ENCODE measurements at places on chromosomes 4 and X. TPM values are rescaled to one million over a fixed set of nuclear protein-coding genes. Genes with fewer than 3 reads are reported as not detected.
A peak's percentile ranks its signal among the peaks of the same experiment; 100 is the strongest.

NR3C2 gene
- 2.2 TPM for total RNA-seq

CCDC158 gene
- total RNA-seq: not detected

CT47B1 gene
- not detected for total RNA-seq

DNA sequence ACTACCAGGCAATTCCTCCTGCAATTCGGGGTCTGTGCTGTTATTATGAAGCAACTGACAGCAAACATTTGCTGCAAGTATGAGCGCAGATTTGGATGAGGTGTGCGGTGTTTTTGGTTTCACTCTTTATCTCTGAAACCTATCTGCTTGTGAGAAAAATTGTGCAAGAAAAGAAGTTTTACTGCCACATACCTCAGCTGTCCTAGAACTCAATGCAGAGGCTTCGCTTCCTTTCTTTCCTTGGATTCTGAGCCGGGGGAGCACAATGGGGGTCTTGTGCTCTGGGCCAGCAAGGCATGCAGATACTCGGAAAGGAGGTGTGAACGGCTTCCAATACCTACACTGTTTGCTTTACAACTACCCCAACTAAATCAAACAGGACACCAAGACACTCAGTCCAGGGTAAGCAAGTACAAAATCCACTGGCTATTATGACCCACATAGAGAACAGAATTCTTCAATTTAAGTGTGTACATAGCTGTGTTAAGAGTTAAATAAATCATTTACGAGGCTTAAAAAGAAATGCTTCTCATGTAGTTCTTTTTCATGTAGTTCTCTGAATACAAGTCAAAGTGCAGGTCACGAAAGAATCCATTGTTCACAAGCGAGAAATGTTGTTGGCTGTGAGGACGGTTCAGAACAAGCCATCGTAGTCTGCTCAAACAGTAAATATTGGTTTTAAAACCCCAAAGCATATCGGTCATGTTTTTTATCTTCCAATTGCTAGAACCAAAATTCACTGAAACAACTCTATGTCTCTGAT is 1.1 kb downstream of the SORBS2 start:
- no peak overlapping the region for H3K4me3 ChIP-seq
- peaks cover 15% of the 10 kb centered on the region for H3K27me3 ChIP-seq
- peaks cover 2% of the 10 kb centered on the region for H3K4me1 ChIP-seq
- no peak overlapping the region for H3K27ac ChIP-seq

- H3K4me1 ChIP-seq: no peaks in the 10 kb centered on the region
- H3K27ac ChIP-seq: no peak overlapping the region
- H3K4me3 ChIP-seq: no peak overlapping the region
- no peak for DNase-seq
- no peaks in the 10 kb centered on the region for H3K36me3 ChIP-seq
Observed at GRCh38 chr4:41132055-41132683, 82.2 kb downstream of the APBB2 start.

DNA sequence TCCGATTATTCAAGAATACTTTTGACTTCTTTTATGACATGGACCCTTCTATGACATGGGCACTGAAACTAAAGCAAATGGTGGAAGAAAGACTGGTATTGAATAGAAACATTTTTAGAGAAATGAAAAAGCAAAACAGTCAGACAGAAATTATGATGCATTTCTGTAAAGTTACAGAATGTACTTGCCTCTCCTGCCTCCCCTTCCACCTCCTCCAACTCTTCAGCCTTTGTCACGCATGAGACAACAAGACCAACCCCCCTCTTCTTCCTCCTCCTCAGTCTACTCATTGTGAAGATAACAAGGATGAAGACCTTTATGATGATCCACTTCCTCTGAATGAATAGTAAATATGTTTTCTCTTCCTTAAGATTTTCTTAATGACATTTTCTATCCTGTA is 46.3 kb upstream of the HUWE1 start:
- peak overlapping the region; percentile 65 for H3K4me3 ChIP-seq
- DNase-seq: no peak
- H3K36me3 ChIP-seq: peaks cover 9% of the 10 kb centered on the region
- peaks cover 61% of the 10 kb centered on the region for H3K4me1 ChIP-seq
- no peaks in the 10 kb centered on the region for H3K27me3 ChIP-seq
- H3K27ac ChIP-seq: peak overlapping the region; percentile 93

- no peaks in the 10 kb centered on the region for H3K4me1 ChIP-seq
- no peak for DNase-seq
- H3K27me3 ChIP-seq: no peaks in the 10 kb centered on the region
- H3K27ac ChIP-seq: no peak overlapping the region
- H3K4me3 ChIP-seq: no peak overlapping the region
- H3K36me3 ChIP-seq: no peaks in the 10 kb centered on the region
Observed at GRCh38 chrX:116749943-116750342, 287.2 kb upstream of the CT83 start.

- H3K27me3 ChIP-seq: no peaks in the 10 kb centered on the region
- no peak overlapping the region for H3K27ac ChIP-seq
- peaks cover 13% of the 10 kb centered on the region for H3K36me3 ChIP-seq
- DNase-seq: no peak
Observed at GRCh38 chr4:6647582-6648230, 7.2 kb downstream of the MRFAP1 start.

DNA sequence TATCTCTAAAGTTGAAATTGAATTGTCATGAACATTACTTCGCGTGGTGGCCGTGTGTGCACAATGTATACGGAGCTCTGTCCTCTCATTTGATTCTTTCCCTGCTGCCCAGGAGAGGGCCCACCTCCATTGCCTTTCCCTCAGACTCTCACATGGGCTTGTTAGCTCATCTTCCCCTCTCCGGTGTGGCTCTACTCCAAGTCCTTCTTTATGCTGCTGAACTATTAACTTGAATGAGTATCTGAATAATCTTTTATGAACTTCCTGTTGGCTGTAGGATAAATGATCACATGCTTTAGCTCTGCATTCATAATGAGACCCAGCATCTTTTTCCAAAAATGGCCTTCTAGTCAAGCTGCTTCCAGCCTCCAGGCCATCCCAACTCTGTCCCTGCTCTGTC is 68.8 kb upstream of the CLNK start:
- H3K27ac ChIP-seq: no peak overlapping the region
- DNase-seq: no peak
- H3K4me1 ChIP-seq: no peaks in the 10 kb centered on the region
- H3K27me3 ChIP-seq: no peaks in the 10 kb centered on the region

GRCh38 chr4:114052227-114052626 is 72.8 kb upstream of the ARSJ start:
- no peaks in the 10 kb centered on the region for H3K36me3 ChIP-seq
- no peak for DNase-seq
- no peak overlapping the region for H3K4me3 ChIP-seq
- no peaks in the 10 kb centered on the region for H3K4me1 ChIP-seq

DNA sequence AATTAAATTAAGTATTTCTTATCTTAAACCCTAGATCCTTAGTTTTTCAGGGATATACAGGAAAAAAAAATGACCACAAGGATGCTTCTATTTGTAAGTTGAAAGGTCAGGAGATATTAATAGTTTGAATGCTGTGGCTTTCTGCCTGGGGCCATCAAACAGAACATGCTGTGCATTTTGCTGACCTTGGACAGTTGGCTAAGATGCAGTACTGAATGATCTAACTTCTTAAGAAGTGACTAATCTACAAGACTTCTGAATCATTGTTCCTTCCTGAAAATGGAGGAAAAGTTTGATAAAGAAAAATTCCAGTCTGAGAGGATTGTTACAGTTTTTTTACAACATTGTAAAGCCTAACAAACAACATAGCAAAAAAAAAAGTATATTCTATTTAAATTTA is 237.8 kb upstream of the JADE1 start:
- H3K4me1 ChIP-seq: no peaks in the 10 kb centered on the region
- H3K4me3 ChIP-seq: no peak overlapping the region
- H3K27ac ChIP-seq: no peak overlapping the region
- peaks cover 23% of the 10 kb centered on the region for H3K27me3 ChIP-seq

DNA sequence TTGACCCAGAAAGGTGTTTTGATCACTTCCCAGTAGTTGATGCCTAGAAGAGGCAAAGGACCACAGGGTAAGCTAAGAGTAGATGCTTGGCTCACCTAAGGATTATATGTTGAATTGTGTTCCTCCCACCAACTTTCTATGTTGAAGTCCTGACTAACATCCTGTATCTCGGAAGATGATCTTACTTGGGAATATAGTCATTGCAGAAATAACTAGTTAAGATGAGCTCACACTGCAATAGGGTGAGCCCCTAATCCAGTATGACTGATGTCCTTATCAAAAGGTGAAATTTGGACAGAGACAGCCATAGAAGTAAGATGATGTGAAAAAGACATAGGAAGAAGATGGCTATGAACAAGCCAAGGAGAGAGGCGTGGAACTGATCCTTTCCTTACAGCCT is 3.3 kb upstream of the HMGB2 start:
- peaks cover 3% of the 10 kb centered on the region for H3K27me3 ChIP-seq
- DNase-seq: no peak
- H3K4me1 ChIP-seq: peaks cover 14% of the 10 kb centered on the region
- H3K27ac ChIP-seq: no peak overlapping the region
- H3K36me3 ChIP-seq: peaks cover 19% of the 10 kb centered on the region
- no peak overlapping the region for H3K4me3 ChIP-seq

- H3K4me3 ChIP-seq: no peak overlapping the region
- no peaks in the 10 kb centered on the region for H3K36me3 ChIP-seq
- DNase-seq: no peak
- H3K4me1 ChIP-seq: no peaks in the 10 kb centered on the region
- peaks cover 8% of the 10 kb centered on the region for H3K27me3 ChIP-seq
Observed at GRCh38 chr4:122086338-122087065, 65.6 kb upstream of the BLTP1 start.

- no peak overlapping the region for H3K27ac ChIP-seq
- H3K4me3 ChIP-seq: no peak overlapping the region
- DNase-seq: no peak
Observed at GRCh38 chr4:12949719-12950490, 534.2 kb downstream of the RAB28 start.

- no peak for DNase-seq
- no peak overlapping the region for H3K4me3 ChIP-seq
- no peaks in the 10 kb centered on the region for H3K4me1 ChIP-seq
- H3K36me3 ChIP-seq: no peaks in the 10 kb centered on the region
- H3K27ac ChIP-seq: no peak overlapping the region
- H3K27me3 ChIP-seq: peaks cover 45% of the 10 kb centered on the region
Observed at GRCh38 chrX:109600237-109600651, 24.7 kb downstream of the KCNE5 start.

DNA sequence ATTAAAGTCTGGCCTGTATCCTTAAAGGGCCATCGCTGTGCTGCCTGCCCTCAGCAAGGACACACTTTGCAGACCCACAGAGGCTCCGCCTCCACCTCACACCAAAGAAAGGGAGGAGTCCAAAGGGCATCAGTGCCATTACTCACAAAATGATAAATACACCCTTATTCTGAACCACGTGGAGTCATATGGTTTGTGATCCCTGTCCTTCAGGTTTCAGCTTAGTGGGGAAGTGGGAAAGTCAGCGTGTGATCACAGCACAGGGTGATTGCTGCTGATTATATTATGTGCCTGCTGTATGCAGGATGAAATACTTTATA is 35.9 kb upstream of the MSANTD1 start:
- no peaks in the 10 kb centered on the region for H3K27me3 ChIP-seq
- H3K4me3 ChIP-seq: no peak overlapping the region
- peaks cover 35% of the 10 kb centered on the region for H3K36me3 ChIP-seq
